ENCODE measurements at places on chromosomes 2 and 18.

DNA sequence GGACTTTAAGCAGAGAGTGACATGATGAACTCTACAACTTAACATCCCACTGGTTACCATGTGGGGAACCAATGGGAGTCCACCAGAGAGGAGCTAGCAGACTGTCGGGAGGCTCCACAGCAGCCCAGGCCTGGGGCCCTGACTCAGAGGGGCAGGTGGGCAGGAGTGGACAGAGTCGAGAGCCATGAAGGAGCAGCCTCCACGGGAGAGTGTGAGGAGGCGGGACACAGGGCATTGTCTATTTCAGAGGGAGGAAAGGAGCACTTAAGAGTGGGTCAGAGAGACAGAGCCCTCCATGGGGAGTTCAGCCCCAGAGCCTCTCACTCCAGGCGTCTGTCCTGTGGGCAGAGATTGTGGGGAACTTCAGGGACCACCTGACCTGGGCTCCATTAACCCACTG lies 118.7 kb downstream of the CYP26B1 start:
- no peak for DNase-seq

GRCh38 chr18:11661430-11661829 lies 27.6 kb upstream of the GNAL start:
- DNase-seq = no peak

GRCh38 chr2:25268139-25268538 lies 73.6 kb downstream of the DNMT3A start:
- no peak for DNase-seq

DNA sequence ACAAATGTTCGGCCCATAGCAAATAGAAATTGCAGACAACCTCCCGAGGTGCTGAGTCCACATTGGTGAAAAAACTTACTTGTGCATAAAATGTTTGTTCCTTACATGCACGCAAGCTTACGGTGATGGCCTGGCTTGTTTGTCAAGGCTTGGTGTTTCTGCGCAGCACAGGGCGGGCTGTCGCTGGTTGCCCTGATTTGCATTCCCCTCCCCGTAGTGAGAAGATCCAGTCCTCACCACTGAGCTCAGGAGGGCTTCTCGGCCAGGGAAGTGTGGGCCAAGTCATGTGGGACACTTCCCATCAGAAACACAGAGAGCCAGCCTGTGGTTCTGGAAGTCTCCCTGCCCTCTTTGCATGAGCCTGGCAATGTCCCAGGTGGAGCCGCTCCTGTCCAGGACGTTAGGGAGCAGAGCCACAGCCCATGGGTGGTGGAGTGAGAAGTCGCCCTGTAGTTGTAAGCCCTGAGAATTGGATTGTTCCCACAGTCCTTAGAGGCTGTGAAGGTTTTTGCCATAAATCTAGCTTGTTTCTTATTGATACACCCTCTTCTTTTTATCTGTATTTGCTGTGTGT lies 152.7 kb downstream of the TWIST2 start:
- no peak for DNase-seq

GRCh38 chr2:149527998-149528755 lies 59.4 kb downstream of the MMADHC start:
- no peak for DNase-seq

DNA sequence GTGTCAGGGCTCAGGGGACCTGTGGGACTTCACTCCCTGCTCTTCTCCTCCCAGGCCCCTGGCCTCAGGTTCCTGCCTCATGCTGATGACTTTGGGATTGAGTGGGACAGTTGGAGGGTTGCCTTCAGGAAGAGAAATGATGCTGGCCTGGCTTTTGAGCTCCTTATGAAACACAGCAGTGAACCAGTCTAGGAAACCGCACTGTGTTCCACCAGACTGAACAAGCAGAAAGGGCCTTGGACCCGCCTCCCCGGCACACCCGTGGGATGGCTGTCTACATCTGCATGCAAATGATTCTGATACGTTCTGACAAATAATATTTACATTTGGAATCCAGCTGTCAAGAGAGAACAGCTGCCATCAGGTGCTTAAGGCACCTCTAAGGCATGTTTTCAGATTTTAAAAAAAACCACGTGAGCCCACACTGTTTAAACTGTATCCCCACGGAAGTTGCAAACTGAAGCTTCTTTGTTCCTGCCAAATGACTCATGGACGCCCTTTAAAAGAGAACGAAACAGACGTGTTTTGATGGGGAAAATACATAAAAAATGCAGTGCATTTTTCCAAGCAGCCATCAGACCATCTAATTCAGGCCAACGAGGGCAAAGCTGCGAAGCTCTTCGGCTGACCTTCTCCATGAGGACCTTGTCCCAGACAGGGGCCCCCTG lies 27.6 kb upstream of the ASAP2 start:
- DNase-seq = peak; percentile 62

DNA sequence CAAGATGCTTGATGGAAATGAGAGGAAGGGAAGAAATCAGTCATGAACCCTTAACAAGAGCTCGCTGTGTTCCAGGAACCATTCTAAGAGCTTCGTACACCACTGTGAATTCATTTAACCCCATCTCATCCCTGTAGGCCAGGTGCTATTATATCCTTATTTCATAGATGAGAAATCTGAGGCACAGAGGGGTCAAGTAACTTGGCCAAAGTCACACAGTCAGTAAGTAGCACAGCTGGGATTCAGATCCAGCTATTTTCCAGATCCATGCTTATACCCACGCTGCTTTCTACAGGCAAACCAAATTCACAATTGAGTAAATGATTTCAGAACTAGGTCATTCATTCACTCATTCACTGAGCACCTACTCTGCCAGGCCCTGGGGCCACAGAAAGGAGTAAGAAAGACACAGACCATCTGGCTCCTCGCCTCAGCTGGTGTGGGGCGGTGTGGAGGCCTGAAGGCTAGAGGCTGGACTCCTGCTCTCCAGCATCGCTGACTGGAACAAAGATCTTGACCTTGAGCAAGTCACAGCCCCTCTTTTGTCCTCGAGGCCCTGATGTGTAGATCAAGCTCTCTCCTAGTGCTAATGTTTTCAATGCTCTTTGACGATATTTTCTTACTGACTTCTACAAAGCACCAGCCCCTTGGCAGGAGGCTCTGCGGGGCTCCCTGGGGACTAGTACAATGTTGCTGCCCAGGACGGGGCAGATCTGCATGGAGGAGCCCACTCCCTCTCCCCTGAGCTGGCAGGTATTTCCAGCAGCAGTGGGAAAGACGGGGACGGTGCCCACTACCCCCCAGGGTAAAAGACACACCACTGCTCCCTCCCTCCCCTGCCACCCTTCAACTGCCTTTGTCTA lies 26.5 kb downstream of the STEAP3 start:
- peak; percentile 7 for DNase-seq

- DNase-seq = no peak
Observed at GRCh38 chr2:221641181-221641871, 69.2 kb upstream of the EPHA4 start.

GRCh38 chr2:23617167-23617810 lies 232.3 kb downstream of the KLHL29 start:
- peak; percentile 85 for DNase-seq

- DNase-seq = no peak
Observed at GRCh38 chr18:51165296-51165695, 32.2 kb downstream of the MEX3C start.

DNA sequence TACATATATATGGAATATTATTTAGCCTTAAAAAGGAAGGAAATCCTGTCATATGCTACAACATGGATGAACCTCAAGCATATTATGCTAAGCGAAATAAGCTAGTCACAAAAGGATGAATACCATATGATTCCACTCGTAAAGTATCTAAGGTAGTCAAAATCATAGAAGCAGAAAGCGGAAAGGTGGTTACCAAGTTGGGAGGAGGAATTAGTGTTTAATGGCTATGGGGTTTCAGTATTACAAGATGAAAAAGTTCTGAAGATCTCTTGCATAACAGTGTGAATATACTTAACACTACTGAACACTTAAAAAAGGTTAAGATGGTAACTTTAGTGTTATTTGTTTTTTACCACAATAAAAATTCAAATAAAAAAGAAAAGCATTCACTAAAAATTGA lies 99.0 kb downstream of the MGAT5 start:
- DNase-seq = no peak

GRCh38 chr18:32930695-32931301 lies 158.0 kb upstream of the KLHL14 start:
- DNase-seq = no peak

DNA sequence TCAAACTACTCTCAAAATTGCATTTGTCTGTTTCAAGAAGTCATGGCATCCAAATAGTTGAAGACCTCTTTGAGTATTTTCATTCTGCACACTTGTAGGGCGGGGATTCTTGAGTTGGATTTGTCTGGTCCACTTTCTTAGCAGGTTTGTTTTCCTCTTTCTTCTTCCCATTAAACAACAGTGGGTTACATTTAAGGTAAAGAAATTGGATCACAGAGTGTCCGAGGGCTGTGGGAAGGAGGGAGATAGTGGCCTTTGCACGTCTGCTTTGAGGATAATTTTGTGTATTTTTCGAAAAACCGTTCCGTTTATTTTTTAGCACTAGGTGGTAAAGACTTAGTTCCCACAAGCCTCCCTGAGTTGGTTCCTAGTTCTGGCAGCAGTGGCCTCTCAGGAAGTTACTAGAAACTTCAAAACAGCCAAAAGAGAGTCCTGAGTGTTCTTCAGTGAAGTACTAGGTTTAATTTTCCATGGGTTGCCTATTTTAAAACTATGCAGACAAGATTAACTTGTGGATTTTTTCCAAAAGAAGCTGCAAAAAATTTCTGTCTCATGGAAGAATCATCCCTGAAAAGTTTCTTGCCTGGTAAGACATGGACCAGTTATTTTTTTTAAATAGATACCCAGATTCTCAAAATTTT lies 107.9 kb downstream of the CDC42EP3 start:
- DNase-seq = no peak

- DNase-seq = no peak
Observed at GRCh38 chr18:63992751-63993150, 22.9 kb downstream of the SERPINB8 start.

DNA sequence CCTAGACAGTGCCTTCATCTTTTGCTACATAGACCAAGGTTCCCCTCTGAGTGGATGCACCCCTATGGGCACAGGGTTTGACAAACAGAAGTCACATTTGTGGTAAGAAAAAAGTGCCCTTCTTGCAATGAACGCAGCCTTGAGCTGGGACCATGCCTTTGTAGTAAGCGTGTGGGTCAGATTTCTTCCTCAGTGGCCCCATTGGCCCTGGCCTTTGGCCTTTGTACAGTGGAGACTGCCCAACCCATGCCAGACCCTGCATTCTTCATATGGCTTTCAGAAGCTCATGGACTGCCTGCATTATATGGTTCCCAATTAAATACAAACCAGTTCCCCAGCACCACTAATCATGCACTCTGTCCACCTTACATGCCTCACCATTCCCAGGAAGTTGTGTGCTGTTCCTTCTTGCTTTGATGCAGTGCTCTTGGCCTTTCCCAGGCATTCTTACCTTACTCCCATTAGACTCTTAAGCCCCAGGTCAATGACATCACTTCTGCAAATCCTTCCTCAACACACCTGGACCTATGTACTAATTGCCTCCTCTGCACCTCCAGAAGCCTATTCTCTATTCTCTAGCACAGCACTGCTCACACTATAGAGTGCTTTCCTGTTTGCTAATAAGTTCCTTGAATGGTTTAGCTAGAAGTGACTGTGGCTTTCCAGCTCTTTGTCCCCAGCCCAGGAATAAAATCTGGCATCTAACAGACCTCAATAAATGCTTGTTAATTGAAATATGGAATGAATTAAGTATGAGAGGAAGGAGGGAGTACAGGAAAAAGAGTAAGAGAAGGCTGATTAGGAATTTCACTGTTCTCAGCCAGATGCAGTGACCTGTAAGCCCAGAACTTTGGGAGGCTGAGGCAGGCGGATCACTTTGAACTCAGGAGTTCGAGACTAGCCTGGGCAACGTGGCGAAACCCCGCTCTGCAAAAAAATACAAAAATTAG lies 60.2 kb downstream of the TMEM247 start:
- DNase-seq = no peak

GRCh38 chr2:176151442-176152287 lies at the start of gene HOXD4:
Gene HOXD4, plus strand, starts transcription at chr2:176151550. Its CDS starts 84 bp downstream, at chr2:176151634.
- DNase-seq = no peak

DNA sequence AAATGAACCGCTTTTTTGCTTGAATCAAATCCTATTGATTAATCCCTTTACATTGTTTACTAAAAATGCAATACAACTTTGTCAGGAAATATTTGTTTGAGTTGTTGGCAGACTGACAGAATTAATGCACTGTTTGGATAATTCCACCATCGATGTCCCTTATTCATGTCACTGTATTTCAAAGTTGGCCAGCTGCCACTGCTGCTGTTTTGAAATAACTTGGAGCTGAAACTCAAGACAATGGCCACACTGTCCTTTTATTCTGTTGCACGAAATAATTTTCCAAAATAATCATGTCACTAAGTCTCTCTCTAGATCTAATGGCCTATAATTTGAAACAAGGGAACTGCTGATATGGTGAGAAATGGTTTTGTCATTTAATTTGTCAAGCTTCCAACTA lies 55.2 kb upstream of the PAX3 start:
- DNase-seq = no peak

GRCh38 chr2:111656894-111657293 lies 227.1 kb downstream of the ANAPC1 start:
- no peak for DNase-seq

GRCh38 chr2:9388199-9388681 lies 35.1 kb downstream of the ITGB1BP1 start:
- DNase-seq = no peak

- DNase-seq = peak; percentile 13
Observed at GRCh38 chr18:79598633-79599175, 80.9 kb upstream of the CTDP1 start.

GRCh38 chr2:240568678-240569522 lies 616 bp downstream of the RNPEPL1 start:
- peak; percentile 77 for DNase-seq

GRCh38 chr2:179952658-179953057 lies 54.4 kb downstream of the CWC22 start:
- no peak for DNase-seq

DNA sequence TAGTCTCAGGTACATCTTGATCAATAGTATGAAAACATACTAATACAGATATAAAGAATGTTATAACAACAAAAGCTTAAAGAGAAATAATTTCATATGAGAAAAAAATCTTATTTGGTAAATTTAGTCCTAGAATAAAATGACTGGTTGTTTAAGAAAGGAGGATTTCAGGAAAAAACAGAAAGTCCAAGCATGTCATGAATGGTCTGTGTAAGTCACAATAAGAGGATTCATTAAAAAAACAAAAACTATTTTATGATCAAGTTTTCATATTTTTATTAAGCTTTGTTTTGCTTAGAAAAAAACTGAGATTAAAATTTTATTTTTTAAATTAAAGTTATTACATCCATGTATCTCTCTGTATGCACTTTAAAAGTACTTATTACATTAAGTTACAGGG lies 353.9 kb upstream of the SPHKAP start:
- no peak for DNase-seq

DNA sequence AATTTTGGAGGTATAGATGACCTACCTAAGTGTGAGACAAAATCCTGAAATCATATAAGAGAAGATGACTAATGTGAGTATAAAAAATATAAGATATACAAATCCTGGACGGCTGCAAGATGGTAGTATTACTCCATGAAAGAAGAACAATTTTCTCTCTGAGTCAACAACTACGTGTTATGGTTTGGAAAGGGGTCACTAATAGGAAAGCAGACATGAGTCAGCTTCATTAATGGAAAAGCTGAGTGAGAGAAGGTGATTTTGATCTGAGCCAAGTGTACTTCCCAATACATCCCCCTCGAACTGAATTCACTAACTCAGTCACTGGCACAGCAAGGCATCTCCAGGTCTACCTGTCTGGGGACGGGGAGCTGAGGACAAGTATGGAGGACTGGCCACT lies 20.1 kb upstream of the SELENOI start:
- DNase-seq = no peak
